ENCODE measurements at places on chromosomes 11 and 22.

GRCh38 chr11:16610213-16610737 is 128.2 kb upstream of the C11orf58 start:
- DNase-seq, result no peak

- no peak for DNase-seq
These were observed 84.1 kb downstream of the SLC1A2 start for GRCh38 chr11:35335226-35335625.

GRCh38 chr11:121298774-121299173 is 6.2 kb downstream of the SC5D start:
- DNase-seq, result no peak

- DNase-seq, result no peak
These were observed 305.4 kb downstream of the ST3GAL4 start for GRCh38 chr11:126660761-126661425.

GRCh38 chr11:62435846-62436660 is 17.2 kb downstream of the SCGB1A1 start:
- DNase-seq, result no peak

GRCh38 chr11:27545946-27546345 is 39.4 kb upstream of the LIN7C start:
- DNase-seq, result peak; percentile 60

GRCh38 chr11:114059278-114059983 is at the start of gene ZBTB16:
ZBTB16 (plus strand) TSS chr11:114059711; CDS start chr11:114063301, 3,590 bp downstream.
- DNase-seq, result peak; percentile 5

DNA sequence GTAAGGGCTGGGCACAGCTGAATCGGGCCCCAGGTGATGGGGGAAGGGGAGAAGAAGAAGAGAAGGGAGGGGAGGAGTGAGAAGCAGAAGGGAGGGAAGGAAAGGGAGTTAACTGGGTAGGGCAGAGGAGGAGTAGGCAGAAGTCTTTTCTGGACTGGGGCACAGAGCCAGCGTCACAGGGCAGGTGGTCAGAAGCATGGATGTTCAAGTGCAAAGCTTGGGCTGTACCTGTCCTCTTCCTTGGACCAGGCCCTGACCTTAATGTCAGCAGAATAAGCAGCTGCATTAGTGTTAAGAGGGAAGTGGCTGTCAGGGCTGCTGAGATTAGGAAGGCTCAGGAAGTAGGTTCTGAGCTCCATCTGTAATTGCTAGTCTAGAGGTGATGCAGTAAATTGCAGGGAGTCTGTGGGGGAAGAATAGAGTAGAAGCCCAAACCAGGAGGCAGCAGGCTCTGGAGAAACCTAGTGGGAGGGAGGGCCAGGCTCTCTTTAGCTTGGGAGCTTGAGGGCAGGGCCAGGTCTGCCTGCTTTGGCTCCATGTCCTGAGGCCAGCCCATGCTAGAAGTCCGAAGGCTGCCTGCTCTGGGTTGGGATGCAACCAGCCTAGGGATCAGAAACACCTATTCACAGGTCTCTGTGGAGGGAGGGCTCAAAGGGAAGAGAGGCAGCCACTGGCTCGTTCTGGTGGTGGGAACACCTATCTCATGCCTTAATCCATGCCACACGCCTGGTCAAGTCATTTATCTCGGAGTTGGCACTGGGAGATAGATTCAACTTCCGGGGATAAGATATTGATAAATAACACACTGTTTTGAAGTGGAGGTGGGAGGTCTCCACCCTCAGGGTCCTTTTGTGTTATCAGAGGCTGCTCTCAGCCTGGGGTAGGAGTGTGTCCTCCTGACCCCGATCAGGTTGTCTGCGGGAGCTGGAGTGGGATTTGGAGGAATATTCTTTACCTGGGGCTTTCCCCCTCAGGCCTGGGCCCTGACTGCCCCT is 1.7 kb upstream of the UCP3 start:
- no peak for DNase-seq

DNA sequence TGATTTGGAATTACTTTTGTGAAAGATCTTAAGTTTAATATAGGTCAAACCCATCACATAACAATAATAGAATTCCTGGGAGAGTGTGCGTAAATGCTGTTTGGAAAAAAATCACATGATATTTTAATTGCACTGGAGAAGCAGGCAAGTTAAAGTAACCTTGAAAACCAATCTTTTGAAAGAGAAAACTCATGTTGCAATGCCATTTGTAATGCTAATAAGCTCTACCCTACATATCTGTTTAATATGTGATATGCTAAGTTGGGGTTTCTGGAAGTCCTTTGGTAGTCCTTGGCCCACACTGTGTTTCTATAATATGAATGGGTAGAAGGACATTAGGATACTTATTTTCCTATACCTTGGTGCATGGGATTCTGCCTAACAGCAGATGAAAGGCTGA is 370.4 kb downstream of the DDX10 start:
- no peak for DNase-seq

DNA sequence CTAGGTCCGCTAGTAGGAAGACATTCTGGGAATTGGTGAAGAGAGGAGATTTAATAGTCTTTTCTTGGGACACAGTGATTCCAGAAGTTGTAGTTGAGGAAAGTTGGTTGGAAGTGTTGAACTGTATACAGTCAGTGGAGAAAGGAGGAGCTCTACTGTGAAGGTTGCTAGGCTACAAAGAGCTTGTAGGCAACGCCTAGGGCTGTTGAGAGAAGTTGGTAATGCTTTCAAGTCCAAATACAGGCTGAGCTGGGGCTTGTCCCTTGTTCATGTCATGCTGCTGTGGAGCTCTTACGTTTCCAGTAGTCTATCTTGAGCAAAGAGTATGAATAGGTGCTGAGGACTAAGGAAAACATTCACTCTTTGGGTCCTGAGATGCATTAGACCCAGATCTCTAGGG is 1.1 kb downstream of the TBCEL start:
- no peak for DNase-seq

DNA sequence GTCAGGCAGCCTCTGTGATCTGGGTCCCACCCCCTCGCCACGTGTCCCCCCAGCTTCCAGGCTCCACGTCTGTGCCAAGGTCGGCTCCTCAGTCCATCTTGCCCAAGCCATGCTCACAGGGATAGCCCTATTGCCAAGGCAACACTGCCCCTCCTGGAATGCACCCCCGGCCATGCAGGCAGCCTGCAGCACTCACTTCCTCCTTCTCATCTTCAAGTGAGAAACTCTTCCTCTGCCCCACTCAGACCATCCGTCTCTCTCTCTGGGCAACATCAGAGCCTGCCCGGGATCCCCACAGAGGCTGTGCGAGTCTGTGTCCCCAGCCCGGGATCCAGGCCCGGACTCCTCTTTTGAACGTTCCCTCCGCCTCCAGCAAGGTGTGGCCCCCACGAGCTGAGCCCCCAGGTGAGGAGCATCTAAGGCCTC is 852.3 kb downstream of the BRD1 start:
- no peak for DNase-seq

GRCh38 chr22:36302439-36303114 is 49.6 kb downstream of the APOL1 start:
- no peak for DNase-seq

DNA sequence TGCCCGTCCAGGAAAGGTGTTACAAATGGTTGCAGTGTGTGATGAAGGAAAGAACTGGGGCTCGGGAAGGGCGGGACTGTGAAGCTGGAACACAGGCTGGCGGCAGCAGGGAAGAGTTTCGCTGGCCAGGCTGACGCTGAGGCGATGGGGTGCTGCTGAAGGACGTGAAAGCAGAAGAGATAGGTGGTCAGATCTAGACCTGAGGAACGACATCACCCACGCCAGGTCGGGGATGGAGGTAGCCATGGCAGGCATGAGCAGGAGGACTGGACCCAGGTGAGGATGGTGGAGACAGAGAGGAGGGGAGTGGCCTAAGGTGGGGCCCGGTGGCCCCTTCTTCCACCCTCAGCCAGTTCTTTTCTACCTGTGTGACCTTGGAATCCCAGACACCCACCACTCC is 9.1 kb downstream of the CDC42EP2 start:
- DNase-seq, result no peak

- DNase-seq, result no peak
These were observed 75.7 kb downstream of the KIAA1671 start for GRCh38 chr22:25027959-25028840.

DNA sequence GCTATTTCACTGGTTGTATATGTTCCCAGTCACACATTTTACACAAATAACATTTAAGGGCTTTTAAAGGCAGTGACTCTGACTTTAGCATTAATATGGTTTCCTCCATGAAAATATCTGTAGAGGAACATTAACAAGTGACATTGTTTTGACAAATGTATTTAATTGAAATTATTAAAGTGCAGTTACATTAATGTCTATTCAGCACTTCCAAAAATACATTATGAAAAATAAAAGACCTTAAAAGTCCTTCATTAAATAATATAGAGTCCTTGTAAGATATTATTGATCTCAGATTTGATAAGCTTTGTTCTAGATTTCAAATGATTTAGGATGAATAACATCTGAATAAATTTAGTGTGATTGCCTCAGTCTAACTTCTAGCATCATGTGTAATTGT is 951.9 kb upstream of the CHORDC1 start:
- DNase-seq, result no peak

- no peak for DNase-seq
These were observed 93.5 kb downstream of the ME3 start for GRCh38 chr11:86578727-86579405.

- DNase-seq, result no peak
These were observed 319.3 kb downstream of the DCDC1 start for GRCh38 chr11:31050061-31050765.

- no peak for DNase-seq
These were observed 768.8 kb downstream of the OPCML start for GRCh38 chr11:132763503-132763902.

DNA sequence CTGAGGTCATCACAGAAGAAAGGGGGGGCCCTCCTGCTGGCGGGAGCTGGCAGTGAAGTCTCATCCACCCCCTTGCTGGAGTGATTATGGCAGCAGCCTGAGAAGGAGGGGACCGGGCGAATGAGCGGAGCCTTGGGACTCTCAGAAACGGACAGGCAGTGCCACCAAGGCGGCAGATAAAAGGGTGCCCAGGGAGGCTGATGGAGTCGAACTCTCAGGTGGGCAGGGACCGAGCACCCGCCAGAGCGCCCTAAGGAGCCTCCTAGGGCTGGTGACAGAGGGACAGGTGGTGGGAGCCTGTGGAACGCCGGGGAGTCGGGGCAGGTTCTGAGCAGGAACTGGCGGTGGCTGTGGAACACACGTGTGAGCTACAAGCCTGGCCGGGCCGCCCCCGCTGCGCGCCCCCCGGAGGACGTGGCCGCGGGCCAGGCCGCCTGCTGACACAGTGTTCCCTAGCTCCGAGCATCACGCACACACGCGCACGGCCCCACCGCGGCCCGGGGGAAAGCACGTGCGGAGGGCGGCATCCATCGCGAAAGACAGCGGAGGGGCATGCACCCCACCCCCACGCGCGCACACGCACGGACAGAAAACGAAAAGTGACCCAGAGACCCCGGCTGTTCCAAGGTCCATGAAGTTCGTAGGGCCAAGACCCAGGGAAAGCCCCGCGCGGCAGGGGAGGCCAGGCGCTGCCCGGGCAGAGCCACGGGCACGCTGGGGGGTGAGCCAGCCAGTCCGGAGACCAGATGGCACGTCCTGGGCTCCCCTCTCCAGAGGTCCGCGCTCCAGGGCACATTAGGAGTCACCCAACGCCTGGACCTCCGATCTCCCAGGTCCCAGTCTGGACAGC is 1.0 kb downstream of the VWCE start:
- DNase-seq, result peak; percentile 11

GRCh38 chr11:36372101-36372771 is 76.1 kb downstream of the PRR5L start:
- DNase-seq, result no peak

DNA sequence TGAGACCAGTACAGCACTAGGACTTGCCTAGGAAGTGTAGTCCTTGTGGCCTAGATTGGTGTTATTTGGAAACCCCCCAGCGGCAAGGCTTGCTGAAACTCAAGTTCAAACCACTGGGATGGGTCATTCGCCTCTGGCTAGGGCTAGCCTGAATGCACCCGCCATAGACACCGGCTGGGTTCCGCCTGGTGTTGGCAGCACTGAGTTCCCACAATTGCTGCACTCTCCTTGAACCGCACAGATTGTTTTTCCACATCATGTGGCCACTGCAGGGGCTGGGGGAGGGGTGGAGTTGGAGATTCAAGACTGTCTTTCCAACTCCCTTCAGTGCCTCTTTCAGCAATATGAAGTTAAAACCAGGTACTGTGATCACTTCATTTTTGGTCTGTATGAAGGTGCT is 43.1 kb downstream of the CCDC73 start:
- no peak for DNase-seq

- no peak for DNase-seq
These were observed 399.1 kb upstream of the DDI1 start for GRCh38 chr11:103637295-103637694.

- no peak for DNase-seq
These were observed 10.2 kb upstream of the NECTIN1 start for GRCh38 chr11:119739021-119739703.

DNA sequence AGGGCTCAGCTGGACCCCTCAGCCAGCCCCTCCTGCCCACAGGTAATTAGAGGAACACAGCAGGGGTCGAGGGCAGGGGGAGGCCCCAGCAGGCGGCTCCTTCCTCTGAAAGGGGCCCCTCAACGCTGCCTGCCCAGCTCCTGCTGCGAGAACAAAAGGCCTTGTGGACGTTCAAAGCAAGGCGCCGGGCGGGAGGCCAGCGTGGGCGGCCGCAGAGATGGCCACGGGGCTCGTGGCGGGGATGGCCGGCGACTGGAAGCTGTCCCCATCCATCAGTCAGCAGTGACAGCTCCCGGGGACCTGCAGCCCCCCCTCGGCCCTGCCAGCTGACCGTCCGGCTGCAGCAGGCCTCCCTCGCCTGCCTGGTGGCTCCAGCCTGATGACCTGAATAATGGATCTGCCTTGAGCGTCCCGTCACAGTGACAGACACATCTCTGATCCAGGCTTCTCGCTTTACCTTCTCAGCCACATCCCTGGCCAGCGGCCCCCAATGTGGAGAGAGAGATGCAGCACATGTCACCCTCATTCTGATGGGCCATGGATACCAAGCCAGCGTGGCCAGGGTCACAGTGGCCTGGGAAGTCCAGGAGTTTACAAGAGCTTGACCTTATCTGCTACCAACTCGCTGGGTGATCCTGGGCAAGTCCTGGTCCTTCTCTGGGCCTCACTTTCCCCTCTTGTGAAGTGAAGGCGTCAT is 159.3 kb downstream of the MN1 start:
- DNase-seq, result no peak

DNA sequence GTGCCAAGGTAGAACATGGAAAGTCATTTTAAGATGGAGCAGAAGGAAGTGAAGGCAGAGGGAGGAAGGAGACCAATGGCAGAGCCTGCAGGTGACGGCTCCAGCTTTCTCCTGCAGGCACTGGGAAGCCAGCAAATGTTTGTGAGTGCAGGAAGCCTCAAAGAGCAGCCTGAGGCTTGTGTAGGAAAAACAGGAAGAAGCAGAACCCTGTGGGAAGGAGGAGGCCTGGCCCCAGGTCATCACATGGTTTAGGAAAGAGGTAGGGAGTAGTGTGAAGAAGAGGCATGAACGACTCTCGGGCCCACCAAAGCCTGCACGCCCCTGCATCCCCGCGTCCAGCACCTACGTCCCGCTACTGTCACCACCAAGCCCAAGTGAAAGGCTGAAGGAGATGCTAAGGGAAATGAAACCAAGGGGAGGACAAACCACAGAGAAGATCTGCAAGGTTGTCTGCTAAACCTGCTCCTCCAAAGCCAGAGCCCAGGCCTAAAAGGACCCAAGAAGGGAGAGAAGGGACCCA is 151.5 kb downstream of the CHST1 start:
- no peak for DNase-seq

Data from NCI-H524 treated with DMSO at 0.1 percent for 48 hours (cell line).